ENCODE measurements at places on chromosomes 2 and 18.

- no peak for DNase-seq
Observed at GRCh38 chr2:176643646-176644045, 374.4 kb downstream of the MTX2 start.

- DNase-seq = no peak
Observed at GRCh38 chr2:145593280-145593679, 1073.4 kb upstream of the ZEB2 start.

DNA sequence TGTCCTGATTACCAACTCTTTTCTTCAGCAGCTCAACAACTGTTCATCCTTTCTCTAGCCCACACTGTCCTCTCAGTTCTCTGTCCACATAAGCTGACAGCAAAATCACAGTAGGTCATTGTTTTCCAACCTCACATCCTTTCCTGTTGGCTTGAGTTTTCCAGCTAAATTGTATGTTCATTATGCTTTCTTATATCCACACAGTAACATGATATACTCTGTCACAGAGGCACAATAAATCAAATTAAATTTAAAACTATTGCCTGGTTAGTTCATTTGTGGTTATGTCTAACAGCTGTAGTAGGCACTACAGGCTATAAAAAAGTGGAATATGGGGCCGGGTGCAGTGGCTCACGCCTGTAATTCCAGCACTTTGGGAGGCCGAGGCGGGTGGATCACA lies 179.9 kb downstream of the ETAA1 start:
- DNase-seq = no peak

DNA sequence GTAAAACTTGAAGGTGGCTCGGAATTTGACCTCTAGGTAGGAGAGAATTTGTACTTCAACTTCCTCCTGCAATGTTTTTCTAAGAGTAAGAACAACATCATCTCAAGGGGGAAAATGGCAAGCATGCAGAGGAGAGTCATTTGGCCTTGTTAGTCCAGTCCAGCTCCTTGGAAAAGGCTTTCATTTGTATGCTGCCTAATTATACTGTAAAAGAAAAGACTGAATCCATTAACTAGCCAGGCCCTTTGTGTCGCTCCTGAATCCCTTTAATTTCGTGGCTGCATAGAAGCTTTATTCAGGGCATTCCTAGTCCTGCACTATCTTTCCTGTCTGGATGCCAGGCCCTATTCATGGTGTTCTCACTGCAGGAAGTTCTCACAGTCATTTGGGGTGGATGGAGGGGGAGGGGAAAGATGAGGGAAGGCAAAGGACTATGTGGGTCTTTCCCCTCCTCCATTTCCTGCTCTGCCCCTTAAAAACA lies 36.0 kb downstream of the PHLPP1 start:
- DNase-seq = peak; percentile 31

- no peak for DNase-seq
Observed at GRCh38 chr2:26414311-26414710, 12.6 kb downstream of the DRC1 start.
